ENCODE measurements at places on chromosomes 7 and 10. TPM values are rescaled to one million over a fixed set of nuclear protein-coding genes. Genes with fewer than 3 reads are reported as not detected.

CRYGN gene
- total RNA-seq: not detected

ZNF117 gene
- 1.6 TPM for total RNA-seq

ZNF488 gene
- total RNA-seq: 0.25 TPM

FAM221A gene
- total RNA-seq: 3.3 TPM

ADIRF gene
- total RNA-seq: 0.33 TPM

SFRP5 gene
- total RNA-seq: 3.0 TPM

RSPH10B gene
- not detected for total RNA-seq

STEAP2 gene
- total RNA-seq: 1.3 TPM

AUTS2 gene
- total RNA-seq: 8.6 TPM

PHKG1 gene
- not detected for total RNA-seq

Data from mesangial cell (primary cell).